ENCODE measurements at places on chromosomes 2 and 18.

GRCh38 chr2:143808166-143808565 lies 678.9 kb downstream of the ARHGAP15 start:
- DNase-seq, result no peak

- no peak for DNase-seq
Measured at GRCh38 chr2:235639885-235640284, 146.0 kb downstream of the AGAP1 start.

DNA sequence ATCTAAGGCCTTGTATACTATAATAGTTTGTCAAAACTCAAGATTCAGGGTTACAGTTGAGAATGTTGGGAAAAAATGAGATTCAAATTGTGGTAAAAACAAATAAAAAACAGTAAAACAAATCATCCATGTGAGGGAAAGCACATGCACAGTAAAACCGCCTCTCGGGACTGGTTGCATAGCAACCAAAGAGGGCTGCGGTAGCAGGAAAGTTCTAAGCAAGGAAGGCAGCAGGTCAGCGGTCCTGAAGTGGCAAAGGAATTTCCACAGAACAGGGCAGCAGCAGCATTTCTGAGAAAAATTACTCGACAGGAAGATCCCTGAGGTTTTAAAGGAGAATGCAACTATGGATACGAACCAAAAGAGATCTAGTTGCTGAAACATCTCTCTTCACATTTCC lies 93.7 kb downstream of the DYNAP start:
- DNase-seq, result no peak

DNA sequence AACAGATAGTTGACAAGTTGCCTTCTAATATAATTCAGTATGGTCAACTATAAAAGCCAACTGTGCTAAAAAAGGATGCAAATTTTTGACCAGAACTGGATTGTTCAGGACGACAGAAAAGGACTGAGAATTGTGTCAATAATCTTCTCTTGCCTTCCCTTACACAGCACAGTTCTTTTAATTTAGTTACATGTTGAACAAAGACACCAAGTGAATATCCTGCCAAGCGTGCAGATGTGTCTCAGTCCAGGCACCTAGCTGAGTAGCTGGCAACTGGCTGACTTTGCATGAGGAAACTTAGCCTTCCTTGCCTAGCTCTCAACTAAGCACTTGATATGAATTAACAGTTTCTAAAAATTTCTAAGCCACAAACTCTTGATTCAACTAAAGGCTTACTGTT lies 801.4 kb downstream of the BCL11A start:
- DNase-seq, result no peak

- DNase-seq, result no peak
Measured at GRCh38 chr2:236894791-236895190, 190.9 kb upstream of the COPS8 start.

DNA sequence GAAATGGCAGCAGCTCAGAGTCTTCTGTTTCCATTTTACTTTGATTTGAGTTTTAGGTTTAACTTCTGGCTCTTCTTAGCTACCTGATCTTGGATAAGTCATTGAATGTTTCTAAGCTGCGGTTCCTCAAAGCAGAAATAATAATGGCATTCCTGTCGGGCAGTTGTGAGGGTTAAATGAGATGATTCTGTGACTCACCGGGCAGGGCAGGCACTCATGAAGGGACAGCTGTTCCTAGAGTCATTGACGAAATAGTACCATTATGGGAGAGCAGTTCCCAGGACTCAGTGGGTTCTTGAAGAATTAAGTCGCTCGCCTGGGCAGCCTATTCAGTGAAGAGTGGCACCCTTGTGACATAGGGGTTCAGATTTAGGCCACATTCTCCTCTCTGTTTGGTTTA lies 10.3 kb downstream of the TRIB2 start:
- no peak for DNase-seq

DNA sequence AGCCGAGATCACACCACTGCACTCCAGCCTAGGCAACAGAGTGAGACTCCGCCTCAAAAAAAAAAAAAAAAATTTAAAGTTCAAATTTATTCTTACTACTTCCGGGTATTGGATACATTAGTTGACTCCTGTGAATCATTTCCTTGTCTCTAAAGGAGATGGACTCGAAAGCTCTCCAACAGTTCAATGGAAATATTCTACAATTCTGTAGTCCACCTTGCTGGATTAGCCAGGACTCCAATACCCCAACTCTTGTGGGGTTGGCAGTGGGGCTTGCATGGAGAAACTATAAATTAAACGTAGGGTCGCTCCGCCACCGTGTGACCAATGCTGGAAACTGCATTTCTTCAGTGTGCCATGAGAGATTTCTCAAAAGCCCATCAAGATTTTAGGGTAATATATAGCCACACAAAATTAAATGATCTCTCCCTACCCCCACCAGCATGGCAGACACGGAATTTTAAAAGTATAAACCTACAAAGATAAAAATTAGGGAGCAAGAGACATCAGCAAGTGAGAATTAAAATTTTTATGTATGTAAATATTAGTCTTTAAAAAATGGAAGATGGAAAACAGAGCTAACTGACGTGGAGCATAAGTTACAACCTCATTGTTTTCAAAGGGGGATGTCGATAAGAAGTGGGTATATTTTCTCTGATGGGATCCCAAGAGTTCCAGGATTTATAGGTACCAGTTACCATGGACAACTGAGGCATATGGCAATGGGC lies 27.8 kb upstream of the GAREM2 start:
- DNase-seq, result peak; percentile 18

GRCh38 chr2:64796926-64797325 lies 143.2 kb upstream of the SERTAD2 start:
- no peak for DNase-seq

DNA sequence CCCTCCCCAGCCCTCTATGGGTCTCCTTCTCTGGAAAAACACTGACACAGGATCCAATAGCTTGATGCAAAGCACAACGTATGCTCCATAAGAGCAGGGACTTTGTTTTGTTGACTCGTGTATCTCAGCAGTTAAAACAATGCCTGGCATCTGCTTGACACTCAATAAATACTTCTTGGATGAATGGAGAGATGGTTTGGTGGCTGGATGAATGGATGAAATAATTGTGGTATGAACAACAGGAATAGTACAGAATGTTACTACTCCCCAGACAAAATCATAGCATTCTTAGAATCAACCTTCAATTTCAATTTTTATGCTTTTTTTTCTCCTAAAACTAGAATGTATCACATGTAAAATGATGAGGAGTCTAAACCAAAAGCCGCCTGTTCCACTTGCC lies 57.4 kb downstream of the KCNE4 start:
- peak; percentile 39 for DNase-seq

DNA sequence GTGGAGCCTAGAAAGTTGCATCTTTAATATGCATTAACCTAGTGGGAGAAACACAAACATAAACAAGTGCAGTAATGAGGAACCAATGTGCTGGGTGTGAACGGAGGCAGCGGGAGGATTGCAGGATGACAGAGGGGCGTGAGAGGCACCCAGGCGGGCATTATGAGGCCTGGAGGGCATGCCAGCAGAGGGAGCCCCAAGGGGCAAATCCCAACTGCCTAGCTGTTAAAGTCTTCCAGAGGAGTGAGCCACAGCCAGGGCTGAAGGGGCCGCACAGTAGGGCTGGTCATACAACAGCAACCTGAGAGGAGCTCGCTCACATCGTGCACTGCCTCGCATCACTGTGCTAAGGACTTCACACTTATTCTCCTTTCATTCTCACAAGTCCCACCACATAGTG lies 13.3 kb upstream of the PRELID3A start:
- no peak for DNase-seq

DNA sequence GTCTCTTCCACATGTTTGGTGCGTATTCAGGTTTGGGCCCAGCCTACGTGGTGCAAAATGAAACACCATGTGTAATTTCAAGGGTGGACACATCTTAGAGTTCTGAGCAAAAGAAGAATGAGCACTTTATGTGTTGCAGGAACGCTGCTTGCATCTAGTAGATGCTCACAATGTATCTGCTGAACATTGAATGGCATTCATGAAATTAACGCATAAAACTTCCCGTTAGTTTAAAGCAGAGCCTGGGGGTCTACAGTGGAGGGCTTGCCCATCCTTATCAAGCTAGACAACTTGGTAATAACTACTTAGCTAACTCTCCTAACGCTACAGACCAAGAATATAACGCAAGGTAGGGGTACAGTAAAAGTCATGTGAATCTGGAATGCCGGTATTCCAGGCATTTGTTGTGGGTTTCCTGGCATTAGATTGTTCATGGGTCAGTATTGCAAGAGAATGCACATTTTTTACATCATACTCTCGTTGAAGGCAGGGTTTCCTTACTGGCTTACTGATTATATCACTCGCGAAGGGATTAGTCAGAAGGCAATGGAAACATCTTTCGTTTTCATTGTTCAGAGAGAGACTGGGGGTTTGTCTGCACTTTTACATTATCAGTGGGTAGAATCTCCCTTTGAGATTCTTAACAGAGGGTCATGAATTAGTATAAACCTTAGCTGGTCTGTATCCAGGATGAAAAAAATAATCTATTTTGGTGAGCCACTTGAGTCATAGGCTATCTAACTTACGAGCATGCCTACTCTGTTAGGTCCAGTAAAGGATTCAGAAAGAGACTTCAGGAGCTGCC lies 229.5 kb upstream of the EPAS1 start:
- DNase-seq, result peak; percentile 94
